ENCODE measurements at places on chromosomes 13 and 19.

DNA sequence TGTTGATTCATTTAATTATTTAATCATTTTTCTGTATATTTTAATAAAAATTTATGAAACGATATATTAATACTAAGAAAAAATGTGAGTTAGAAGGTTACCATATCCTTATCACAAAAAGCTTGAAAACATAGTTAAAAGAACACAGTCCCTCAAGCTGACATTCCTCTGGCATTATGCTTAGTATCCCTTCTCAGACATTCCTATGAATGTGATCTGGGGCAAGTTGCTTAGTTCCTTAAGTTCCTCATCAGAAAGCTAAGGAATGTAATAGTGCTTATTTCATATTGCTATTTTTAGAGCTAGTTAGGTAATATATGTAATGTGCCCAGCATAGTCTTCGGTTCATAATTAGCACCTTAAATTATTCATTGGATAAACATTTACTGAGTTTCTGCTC, 122.8 kb downstream of the MTUS2 start:
- no peak for DNase-seq

- DNase-seq: no peak
Measured at GRCh38 chr19:17286263-17286662, 4.6 kb downstream of the ANKLE1 start.

DNA sequence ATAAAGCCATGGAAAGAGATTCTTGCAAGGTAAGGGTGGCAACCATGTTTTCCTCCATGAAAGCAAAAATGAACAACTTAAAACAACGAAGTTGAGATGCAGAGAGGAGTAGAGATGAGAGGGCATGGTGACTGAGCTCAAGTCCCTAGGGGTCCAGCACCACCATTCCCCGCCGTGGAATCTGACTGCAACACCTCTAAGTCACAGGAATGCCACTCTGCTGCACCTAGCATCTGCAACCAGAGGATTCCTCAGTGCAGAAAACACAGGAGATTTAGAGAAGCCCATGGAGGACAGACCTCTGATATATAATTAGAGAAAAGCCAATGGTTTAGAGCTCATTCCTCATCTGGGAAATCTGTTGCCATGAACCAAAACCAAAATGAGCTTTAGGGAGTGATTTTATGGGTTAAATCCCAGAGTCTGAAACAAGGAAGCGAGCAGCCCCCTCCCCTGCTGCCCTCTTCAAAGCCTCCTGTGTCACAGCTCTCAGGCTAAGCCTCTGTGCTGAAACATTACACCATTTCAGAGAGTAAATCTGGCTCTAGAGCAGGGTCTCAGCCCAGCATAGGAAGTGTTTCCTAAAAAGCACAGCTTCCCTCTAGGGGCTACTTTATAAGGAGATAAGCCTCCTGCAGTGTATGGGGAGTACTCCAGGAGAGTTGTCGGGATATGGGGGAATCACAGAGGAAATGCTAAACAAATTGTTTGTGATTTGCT, 1043.6 kb downstream of the UQCRFS1 start:
- no peak for DNase-seq

DNA sequence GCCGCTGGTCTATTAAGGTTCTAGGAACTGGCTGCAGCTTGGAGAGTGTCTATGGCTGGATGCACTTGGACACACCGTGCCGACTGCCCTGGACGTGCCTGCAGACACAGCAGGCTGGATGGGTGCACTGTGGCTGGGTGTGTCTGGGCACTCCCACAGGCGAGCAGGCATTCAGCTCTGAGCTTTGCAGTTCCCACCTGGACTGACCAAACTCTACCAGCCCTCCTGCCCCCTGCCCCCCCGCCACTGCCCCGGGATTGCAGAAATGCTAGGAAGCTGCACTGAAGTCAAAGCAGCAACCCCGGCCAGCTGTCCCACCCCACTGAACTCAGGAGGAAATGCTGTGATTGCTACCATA, 7.0 kb upstream of the LRP3 start:
- no peak for DNase-seq
